Mucosa of descending colon (tissue), 3 donors: ENCODE measurements at places on chromosomes 3 and 15.
A peak's percentile ranks its signal among the peaks of the same experiment; 100 is the strongest.

GRCh38 chr15:69758291-69758771, 305.7 kb downstream of the RPLP1 start:
- DNase-seq = peak; percentile 30

- no peak for DNase-seq
These were observed 48.1 kb downstream of the IQSEC1 start for GRCh38 chr3:13025090-13025489.

DNA sequence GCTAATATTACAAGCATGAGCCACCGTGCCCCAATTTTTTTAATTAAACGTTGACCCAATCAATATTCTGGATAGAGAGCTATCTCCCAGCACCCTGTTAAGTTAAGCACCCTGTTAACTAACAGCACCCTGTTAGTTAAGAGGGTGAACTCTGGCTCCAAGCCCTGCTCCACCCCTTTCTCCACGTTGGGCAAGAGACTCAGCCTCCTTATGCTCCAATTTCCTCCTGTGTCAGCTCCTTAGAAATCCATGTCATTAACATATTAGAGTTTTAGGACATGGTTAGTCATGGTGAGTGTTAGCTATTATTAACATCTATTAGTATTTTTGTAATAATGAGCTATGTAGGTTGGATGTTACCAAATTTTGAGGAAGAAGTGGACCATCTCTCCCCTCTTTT, 217.2 kb upstream of the UBE2E1 start:
- DNase-seq = no peak

DNA sequence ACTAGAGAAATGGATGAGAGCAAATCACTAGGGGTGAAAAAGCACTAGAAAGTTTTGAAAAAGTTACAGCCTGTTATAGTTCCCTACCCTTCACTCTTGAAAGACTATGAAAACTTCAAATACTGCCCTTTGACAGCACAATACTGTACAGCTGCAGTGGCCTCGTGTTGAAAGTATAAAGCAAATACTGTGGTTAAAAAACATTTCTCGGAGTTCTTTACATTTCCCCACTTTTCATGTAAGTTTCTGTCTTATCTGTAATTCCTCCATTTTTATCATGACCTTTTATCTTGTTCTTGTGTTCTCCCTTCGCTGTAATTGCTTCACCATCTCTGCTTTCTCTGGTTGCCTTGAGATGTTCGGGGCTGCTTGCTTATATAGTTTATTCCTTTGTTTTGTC, 423.8 kb upstream of the CFAP20DC start:
- DNase-seq = no peak

DNA sequence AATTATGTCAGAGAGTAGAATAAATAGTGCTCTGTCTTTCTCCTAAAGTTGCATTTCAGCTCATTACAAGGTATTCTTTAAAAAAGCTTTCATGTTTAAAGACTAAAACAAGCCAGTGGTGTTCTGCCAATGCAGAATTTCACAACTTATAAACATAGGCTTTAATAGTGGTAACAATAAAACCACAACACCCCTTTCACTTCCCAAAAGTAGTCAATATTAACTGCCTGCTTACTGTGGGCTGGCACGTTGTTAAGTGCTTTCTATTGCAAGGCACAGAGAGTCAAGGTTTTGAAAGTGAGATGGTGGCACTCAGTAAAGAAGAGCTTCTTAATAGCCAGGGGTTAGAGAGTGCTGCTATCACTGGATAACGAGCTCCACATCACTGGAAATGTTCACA, 8.4 kb upstream of the RTP1 start:
- DNase-seq = no peak
